ENCODE measurements at places on chromosomes 6 and 20.

- no peak for DNase-seq
These were observed 492.0 kb upstream of the MARCKS start for GRCh38 chr6:113365191-113365590.

DNA sequence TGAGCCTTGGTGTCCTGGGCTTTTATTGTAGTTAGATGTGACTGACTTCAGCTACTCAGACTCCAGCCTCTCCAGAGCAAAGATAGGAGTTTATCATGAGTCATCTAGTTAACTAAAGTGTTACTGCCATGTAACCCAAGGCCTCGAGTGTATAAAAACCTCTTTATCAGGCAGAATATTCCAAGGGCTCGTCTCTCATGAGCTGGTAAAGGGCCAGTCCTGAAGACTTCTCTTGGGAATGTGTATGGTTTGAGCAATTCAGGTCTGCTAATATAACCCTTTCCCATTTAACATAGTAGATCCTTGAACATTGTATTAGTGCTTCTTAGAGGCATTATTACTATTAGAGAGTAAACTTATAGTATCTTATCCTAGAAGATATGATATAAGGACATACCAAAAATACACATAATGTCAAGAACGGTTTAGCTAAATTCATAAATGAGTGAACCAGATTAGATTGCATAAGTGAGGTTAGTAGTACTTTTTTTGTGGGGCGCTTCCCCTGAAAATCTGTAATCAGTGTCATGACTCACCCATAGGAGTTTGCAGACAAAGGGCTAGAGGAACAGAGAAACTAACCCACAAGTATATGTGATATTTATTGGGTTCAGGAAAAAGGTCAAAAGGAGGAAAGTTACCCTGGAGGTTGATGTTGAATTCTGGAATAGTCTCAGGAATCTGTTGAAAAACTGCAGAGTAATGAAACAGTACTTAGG is 16.0 kb downstream of the DSE start:
- no peak for DNase-seq

DNA sequence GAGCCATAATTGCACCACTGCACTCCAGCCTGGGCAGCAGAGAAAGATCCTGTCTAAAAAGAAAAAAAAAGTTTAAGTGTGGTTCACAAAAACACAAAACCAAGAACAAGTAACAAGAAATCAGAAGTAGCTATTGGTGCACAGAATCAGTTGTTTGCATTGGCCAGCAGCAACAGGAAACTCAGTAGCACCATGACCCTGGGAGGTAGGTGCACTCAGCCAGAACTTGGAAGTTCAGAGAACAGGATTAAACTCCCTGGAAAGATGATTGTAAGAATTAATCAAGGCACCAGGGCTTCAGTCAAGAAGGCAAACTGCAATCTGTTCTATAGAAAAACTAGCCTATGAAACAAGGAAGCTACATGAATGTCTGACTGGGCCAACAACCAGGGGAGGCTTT is 267.9 kb downstream of the COL12A1 start:
- DNase-seq: no peak

GRCh38 chr20:48433178-48433577 is 394.6 kb downstream of the PREX1 start:
- no peak for DNase-seq

DNA sequence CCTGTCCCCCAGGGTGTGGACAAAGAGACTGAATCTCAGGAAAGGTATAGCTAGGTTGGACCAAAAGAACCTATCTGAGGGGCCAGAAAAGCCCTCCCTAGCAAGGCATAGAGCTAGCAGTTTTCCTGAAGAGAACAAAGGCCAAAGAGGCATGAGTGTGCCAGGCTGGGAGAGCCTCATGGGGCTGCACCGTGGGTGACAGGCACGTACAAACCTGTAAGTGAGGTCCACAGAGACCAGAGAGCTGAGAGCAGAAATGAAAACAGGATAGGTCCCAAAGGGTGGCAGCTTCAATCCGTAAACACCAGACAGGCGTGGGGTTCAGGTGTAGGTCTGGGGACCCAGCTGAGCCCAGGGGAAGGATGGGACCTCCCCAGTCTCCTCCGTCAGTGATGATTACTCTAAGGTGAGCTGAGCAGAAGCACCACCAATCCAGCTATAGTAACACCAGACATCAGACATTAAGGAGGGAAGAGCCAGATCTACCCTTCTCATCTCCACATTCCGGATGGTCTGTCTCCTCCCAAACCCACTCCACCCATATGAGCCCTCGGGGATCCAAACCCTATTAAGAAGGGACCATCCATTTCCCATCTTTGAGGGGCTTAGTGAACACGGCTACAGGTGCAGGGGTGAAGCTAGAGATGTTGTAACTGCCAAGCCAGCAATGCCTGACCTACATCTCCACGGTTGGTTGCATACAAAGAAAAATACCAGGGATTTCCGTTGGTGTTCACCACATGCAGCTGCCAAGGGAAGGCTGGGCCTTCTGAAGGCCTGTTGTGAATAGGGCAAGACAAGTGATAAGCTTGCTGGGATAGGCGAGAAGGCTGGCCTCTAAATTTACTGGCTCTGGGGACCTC is 38.3 kb downstream of the BCL2L1 start:
- no peak for DNase-seq

DNA sequence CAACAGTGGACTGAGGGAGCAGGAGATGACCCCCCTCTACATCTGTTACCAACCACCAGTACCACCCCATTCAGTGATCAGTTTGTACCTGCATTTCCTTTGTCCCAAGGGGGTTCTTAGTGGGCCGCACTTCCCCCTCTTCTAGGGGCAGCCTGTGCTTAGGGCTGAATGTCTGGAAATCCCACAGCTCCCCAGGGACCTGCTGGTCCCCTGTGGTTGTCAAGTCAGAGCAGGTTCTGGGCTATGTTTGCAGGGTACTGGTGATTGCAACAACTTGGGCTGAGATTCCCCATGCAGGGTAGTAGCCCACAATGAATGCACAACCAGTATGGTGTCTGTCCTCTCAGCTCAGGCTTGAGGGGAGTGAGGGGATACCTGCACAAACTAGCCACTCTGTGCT is 39.7 kb upstream of the COL10A1 start:
- DNase-seq: no peak

DNA sequence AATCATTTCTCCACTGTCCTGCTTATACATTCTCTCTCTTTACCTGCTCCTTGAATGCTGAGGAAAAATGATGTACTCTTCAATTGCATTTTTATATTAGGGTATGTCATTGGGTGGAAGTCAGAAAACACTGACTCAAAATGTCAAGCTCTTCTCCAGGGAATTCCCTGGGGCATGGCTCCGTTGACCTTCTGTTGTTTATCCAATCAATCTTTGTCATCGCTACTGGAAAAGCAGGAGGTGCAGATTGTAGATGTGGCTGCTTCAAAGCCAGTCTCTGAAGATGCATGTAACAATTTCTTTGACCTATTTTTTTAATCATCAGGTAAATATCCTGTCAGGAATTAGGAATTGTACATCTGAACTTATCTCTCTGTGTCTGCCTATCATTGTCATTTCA is 63.9 kb upstream of the TENT5A start:
- no peak for DNase-seq

DNA sequence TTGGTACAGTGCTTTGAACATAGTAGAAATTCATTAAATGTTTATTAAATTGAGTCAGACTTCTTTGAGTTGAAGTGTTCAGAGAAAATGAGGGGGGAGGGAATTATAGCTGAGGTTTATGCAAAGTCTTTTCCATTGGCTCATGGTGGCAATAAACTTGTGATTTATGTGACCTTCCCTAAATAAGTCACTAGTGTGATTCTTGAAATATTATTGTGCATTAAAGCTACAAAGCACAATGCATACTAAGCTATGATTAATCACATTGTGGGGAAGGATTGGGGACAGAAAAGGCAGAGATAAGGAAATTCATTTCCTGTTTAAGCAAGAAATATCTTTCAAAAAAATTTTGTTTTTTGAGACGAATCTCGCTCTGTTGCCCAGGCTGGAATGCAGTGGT is 877.5 kb downstream of the TFAP2A start:
- DNase-seq: no peak

DNA sequence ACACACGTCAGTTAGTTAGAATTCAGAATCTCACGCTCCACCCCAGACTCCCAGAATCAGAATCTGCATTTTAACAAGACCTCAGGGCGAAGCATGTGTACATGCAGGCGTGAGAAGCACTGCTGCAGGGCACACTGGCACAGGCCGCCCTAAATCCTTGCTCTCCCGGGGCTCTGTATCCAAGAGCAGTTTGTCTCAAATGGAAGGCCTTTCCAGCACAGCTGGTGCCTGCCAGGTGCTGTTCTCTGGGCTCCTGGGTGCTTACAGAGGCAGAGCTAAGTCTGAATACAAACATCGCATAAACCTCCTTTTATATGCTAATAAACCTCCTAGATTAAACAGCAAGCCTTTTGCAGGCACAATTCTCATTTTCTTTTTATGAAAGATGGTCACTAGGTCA is 119.1 kb upstream of the CD93 start:
- DNase-seq: no peak

DNA sequence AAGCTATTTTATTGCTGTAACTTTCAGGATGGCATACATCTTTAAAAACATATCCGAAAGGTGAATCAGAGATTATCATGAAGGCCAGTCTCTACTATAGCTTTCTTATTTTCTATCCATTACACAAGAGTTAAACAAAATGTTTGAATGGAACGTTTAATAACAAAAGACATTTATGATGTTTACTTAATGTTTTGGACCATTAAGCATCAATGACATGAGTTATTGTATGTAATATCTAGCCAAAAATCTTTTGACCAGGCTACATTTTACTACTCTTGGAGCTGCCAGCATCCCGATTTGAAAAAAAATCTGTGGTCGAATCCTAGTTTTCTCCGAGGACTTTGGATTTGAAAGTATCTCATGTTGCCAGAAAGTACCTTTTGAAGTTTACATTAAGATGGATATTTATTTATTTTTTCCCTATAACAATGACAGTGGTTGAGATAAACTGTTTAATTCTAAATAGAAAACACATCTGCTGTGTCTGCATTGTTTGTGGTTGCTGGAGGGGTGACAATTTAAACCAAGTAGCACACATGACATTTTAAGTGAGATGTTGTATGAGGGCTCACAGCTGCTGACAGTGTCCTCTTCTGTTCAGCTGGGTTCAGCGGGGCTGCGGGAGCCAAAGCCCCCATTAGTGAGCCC is 293.7 kb upstream of the TCF21 start:
- no peak for DNase-seq

DNA sequence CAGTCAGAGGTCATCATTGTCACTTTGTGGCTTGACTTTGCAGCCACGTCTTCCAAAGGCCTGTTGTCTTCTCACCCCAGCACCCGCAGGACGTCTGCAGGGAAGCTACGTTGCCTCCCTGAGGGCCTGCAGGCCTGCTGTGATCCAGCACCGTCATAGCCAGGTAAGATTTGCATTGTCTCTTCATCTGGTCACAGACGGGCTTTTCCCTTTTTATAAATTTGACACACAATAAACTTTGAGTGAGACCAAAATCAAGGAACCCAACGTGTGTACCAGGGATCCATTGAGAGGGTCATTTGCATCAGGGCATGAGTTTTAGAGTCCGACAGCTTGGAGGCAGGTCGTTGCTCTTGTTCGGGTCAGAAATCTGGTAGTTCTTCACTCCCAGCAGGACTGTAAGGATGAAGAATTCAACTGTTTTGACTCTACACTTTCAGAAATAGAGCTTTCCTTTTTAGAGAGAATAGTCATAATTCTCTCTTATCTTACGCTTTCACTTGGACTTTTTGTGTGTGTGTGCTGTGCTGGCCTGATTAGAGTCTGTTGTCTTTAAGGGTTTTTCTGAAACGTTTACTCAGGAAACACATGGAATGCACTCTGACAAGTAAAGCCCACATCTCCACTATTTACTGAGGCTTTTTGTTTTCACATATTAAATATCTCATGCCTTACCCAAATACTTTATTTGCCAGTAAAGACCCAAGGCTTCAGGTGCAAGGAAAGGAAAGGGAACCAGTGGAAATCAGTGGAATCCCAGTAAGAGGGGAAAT is 177.2 kb upstream of the TAB2 start:
- DNase-seq: no peak

DNA sequence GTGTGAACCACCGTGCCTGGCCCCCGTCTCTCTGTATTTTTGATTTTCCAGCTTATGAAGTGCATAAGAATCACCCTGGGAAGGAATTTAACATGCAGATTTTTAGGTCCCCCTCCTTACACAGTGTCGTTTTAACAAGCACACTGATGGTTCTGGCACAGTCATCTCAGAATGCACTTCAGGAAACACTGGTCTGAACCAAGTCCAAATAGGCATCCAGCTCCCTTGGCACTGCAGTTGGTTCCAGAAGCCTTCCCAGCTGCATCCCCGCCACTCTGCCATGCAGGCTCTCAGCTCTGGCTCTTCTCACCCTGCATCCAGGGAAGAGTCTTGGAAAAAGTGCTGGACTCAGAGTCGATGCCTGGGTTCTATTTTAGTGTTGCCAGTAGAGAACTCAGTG is 20.1 kb downstream of the RIPOR2 start:
- no peak for DNase-seq

DNA sequence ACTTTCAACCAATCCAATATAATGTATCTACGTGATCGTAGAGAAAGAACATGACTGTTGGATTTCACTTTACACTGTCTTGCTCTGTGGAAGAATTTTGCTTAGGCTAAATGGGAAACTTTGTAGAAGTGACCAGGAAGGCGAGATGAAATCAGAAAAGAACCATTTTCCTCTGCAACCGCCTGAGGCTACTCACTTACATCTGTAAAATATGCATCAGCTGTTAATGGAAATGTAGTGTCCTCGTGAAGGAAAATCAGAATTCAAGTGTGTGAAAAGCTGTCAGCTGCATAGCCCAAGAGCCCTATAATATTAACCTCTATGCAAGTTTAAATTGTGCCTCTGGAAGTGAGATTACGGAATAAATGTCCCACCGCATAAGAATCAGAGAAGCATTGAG is 277.9 kb downstream of the C6orf118 start:
- no peak for DNase-seq

DNA sequence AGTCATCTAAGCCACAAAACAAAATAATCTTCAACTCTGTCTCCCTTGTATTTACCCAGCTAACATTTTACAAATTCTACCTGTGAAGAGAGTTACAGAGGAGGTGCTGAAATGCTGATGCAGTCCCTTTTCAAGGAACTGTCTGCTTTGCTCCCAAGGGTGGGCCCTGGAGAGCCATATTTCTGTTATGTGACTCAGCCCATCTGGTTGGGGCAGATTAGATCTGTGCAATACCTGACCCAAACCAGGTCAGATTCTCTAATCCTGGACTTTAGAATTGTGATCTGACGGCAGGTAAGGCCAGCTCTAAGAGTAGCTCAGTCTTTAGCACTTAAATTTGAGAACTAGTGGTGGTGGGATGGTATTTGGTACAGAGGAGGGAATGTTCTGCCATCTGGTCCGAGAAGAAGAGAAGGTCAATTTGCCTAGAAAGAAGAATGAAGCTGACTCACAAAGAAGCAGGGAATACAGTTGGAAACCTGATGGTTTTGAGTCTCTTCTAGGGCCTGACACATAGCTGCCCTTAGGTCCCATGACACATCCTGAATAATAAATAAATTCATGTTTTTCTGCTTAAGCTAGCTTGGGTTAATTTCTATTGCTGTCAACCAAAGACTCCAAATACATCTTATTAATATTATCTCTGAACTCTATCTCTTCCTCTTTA is 8.1 kb downstream of the ZNF311 start:
- DNase-seq: no peak

GRCh38 chr6:43738877-43739641 is 31.0 kb upstream of the VEGFA start:
- DNase-seq: no peak

GRCh38 chr6:753486-753885 is 60.5 kb upstream of the EXOC2 start:
- DNase-seq: no peak

- DNase-seq: no peak
These were observed 3.9 kb upstream of the INSM1 start for GRCh38 chr20:20363799-20364592.

- no peak for DNase-seq
These were observed 20.2 kb downstream of the FBXL4 start for GRCh38 chr6:98927534-98927933.

GRCh38 chr6:18269717-18270116 is 5.4 kb upstream of the DEK start:
- no peak for DNase-seq
